ENCODE measurements at places on chromosomes 7 and 10.

- DNase-seq: no peak
These were observed 6.3 kb downstream of the TPST1 start for GRCh38 chr7:66211429-66211828.

GRCh38 chr7:85030893-85031292 lies 156.0 kb downstream of the SEMA3D start:
- no peak for DNase-seq

GRCh38 chr10:1538121-1538520 lies 199.2 kb downstream of the ADARB2 start:
- DNase-seq: no peak

- DNase-seq: no peak
These were observed 122.7 kb downstream of the TRRAP start for GRCh38 chr7:99000904-99001465.

GRCh38 chr10:132162021-132162531 lies 24.7 kb upstream of the DPYSL4 start:
- DNase-seq: no peak

GRCh38 chr7:33820206-33820605 lies 85.1 kb upstream of the BMPER start:
- no peak for DNase-seq

DNA sequence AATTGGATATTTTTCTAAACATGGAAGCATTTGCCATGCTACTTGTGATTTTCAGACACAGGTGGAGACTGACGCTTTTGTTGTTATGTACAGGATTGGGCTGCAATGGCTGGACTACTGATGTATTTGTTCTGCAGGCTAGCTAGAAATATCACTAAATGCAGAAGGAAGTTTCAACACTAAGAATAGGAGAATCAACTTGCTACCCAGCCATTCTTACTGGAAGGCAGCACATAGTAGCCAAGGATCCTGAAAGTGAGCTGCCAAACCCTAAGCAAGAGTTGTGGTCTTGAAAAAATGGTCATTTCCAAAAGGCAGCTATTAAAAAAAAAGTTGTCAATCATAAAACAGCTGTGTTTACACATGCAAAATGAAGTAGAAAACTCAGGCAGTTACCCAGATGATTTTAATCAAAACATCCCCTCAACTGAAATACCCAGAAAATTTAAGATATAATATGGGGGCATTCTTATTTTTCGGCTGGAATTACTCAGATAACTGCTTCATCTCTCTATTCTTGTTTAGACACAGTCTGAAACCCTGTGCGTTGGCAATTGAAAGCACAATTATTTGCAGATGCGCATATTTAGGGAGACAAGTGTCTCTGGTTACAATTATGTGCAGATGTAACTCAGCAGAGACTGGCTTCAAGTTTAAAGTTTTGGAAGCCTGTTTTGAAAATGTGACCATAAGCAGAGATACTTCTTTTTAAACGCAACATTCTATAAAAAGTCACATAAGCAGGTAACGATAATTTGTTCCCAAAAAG lies 31.2 kb downstream of the GFRA1 start:
- no peak for DNase-seq

Data from cortex of kidney (tissue), 1 donor.